CD4-positive, alpha-beta T cell treated with Interleukin-15 for 4 hours (primary cell): ENCODE measurements at places on chromosomes 4 and X.

DNA sequence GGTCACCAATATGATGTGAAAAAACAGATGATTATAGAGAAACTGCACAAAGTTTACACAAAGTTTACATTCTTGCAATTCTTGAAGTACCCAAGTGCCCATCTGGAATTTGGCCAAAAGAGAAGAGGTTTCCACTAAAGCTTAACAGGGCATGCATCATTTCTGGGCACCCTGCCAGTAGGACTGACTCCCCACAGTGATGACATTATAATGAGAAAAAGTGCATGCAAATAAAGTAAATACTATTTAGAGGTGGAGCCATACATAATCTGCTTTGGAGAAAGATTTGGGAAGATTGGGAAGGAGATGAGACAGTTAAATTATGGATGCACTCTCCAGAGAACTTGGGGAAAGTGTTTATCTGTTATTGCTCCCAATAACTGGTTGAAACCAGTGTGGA, 93.7 kb upstream of the TRPC3 start:
- DNase-seq, result no peak

GRCh38 chr4:183182873-183183725, 84.0 kb downstream of the WWC2 start:
- peak; percentile 14 for DNase-seq

GRCh38 chr4:787561-787981, 38.4 kb downstream of the CPLX1 start:
- no peak for DNase-seq

DNA sequence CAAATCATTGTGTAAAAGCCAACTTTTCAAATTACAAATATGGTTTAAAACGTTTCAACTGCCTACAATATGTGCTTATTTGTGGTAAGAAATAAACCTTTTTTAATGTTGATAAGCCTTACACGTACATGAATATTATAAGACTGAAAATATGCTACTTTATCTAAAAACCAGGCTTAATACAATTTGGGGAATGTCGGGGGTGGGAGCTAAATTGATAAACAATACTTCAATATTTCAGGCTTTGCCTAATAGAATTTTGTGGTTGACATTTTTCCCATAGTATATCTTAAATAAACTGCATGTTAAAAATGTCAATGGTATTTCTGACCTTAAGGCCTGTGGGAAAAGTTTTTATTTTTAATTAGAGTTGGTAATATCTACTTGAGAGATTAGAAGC, 69.8 kb upstream of the SLIT2 start:
- DNase-seq, result no peak

GRCh38 chrX:97494756-97495372, 611.2 kb downstream of the RPA4 start:
- DNase-seq, result no peak

- no peak for DNase-seq
These were observed 16.9 kb downstream of the RASSF6 start for GRCh38 chr4:73603271-73603710.

DNA sequence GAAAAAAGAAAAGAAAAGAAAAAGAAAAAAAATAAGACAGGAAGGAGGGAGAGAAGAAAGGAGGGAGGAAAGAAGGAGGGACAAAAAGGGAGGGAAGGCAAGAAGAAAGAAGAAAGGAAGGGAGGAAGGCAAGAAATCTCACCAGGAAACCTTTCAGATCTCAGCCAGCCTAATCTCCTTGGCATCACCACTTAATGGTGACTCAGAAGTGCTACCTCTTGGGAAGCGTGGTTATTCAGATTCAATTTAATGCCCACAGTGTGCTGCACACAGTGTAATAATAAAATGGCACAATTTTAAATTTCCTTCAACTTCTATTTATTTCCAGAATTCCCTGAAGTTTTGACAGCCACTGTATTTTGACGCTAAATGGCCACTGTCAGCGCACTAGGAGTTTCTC, 50.3 kb downstream of the DKK2 start:
- DNase-seq, result no peak

DNA sequence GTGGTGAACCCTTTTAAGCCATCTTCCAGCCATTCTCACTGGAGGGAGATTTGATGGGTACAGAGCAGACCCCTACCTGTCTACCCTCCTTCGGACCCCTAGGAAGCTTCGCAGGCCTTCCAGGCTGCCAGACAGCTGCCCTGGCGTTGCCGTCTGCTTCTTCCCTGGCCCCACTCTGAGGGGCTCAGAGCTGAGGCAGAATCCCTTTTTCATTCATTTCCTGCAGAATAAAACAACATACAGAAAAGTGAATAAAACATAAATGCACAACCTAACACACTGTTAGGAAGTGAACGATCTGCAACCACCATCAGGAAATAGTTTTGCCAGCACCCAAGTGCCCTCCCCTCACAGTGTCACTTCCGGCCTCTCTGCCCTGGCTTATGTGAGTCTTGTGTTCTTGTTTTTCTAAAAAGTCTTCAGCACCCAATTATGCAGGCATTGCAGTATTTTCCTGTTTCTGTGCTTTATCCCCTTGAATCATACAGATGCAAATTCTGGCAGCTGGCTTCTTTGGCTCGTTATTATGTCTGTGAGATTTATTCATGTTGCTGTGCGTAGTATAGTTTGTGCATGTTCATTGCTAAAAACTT, 5.6 kb upstream of the ADD1 start:
- peak; percentile 74 for DNase-seq

GRCh38 chrX:151801980-151802379, 67.4 kb downstream of the CNGA2 start:
- no peak for DNase-seq

DNA sequence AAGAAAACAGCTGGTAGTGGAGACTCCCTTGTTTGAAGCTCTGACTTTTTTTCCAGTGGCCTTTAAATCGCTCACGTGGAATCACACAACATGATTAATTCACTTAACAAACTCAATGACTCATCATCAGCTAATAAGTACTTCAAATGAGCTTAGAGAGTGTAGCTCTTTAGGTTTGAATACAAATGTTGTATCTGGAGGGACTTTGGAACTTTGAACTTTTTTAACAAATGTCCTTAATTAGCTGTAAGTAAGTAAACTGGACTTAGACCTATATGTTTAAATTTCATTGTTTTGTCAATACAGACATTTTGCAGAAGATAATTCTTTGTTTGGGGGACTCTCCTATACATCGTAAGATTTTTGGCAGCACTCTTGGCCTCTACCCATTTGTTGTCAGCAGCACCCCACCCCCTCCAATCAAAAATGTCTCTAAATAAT, 581.1 kb downstream of the SPRY1 start:
- no peak for DNase-seq

DNA sequence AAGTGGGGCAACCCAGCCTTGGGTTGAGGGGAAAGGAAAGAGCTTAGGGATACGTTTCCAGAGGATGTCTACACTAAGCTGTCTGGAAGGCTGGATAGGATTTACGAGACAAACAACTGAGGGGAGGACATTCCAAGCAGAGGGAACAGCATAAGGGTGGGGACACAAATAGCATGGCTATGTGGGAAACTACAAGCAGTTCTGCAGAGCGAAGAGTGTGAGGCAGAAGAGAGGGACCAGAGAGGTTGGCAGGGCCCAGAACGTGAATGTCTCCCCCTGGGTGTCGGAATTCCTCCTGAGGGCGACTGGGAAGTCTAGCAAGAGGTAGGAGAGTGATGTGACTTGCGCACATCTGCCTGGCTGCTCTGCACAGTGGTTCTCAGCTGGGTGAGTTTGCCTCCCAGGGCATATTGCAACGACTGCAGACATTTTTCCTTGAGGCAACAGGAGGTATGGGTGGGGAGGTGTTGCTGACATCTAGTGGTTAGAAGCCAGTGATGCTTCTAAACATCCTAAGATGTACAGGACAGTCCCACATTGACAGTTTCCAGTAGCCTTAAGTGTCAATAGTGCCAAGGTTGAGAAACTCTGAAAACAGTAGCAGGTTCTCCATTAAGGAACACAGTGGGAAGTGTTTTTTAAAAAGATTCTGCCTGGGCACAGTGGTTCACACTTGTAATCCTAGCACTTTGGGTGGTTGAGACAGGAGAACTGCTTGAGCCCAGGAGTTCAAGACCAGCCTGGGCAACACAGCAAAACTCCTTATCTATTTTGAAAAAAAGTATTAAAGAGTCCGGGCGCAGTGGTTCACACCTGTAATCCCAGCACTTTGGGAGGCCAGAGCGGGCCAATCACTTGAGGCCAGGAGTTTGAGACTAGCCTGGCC, 9.2 kb downstream of the NDUFA1 start:
- peak; percentile 43 for DNase-seq

GRCh38 chrX:20059467-20060128, 57.1 kb downstream of the MAP7D2 start:
- no peak for DNase-seq

- peak; percentile 60 for DNase-seq
These were observed 3.2 kb downstream of the SEL1L3 start for GRCh38 chr4:25859429-25860148.

DNA sequence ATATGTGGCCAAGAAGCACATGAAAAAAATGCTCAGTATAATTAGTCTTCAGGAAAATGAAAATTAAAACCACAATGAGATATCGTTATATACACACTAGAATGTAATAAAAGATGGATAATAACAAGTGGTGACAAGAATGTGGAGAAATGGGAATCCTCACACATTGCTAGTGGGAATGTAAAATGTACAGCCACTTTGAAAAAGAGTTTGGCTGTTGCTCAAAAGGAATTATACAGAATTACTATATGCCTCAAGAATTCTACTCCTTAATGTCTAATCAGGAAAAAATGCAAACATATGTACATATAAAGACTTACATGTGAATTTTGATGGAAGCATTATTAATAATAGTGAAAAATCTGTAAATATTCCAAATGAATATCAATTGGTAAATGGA, 102.2 kb downstream of the SPCS3 start:
- DNase-seq, result no peak

DNA sequence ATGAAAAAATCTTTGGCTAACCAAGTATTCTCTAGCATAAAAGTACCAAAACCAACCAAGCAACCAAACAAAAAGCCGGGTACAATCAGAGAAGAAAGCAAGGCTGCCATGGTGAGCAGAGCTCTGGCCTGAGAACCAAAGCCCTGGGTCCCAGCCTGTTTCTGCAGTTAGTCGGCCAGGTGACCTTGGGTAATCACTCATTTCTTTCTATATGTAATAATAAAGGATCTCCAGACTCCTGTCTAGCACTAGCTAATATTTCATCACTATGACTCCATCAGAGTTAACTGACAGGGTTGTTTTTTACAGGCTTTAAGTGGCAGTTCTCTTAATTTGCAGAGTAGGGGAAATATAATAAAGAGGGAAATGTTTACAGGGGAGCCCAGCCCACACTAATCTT, 34.0 kb upstream of the RASGEF1B start:
- no peak for DNase-seq

GRCh38 chr4:185343726-185344581, 51.8 kb downstream of the LRP2BP start:
- no peak for DNase-seq

DNA sequence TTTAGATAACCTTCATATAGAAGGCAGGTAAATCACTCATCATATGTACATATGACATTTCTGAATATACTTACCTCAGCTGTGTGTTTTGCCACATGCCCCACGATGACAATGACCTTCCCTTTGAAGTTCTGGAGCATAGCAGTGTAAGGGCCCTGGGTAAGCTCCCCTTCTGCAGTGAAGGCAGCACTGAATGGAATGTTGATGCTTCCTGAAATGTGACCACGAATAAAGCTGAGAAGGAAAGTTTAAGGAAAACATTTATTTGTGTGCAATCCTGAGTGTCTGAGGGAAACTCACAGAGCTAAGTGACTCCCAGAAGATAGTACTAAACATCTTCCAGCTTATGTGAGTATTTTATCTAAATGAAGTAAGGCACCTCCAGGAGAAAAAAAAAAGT, 200.1 kb downstream of the NPNT start:
- DNase-seq, result no peak

DNA sequence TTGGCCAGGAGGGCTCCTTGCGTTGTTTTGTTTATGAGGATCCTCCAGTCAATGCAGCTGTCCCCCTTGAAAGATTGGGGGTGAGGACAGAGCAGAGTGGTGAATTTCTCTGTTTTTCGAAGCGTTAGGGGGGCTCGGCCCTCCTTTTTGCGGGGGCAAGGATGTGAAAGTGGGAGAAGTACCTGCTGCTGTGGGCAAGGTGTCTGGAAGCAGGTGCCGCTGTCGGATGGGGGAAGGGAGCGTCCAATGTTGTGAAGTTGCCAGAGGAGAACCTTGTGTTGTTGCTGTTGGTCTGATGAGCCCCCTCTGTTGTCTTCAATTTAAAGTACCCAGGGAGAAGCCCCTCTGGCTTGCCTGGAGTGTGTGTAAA, 613 bp downstream of the GLRB start:
- DNase-seq, result no peak

DNA sequence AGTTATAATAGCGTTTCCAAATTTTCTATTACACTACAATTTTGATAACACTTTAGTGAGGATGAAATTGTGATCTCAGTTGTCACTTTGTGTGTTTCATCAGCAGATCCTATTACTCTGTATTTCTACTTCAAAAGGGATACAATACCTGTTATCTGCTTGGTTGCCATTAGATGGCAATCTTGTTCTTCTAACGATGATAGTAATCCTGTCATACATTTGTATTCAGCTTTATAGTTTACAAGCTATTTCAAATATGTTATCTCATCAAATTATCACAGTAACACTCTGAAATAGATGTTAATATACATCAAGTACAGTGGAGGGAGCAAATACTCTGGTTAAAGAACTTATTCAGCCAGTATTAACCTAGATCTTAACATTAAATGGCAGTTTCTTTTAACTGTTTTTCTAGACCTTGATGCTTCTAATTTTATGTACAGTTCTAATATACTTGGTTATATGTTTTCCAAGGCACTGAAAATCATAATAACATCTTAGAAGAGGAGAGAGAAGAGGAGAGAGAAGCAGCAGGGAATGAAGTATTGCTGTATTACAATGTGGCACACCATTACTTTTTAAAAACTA, 292.0 kb downstream of the CCSER1 start:
- DNase-seq, result no peak

DNA sequence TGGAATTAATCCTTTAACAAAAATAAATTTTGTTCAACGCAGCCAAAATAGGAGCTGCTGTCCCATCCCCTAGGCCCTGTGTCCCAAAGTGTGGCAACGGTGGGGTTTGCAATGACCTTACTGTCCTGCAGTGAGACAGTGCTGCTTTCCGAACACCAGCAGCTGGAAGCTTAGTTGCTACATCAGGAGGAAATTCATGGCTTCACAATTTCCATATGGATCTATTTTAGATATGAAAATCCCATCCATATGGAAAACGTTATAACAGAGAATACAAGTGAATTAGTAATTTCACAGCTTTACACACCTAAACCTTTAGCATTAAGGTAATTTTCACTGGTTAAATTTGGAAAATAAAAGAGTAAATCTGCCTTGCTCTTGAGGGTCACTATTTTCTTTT, 396.3 kb upstream of the TENM3 start:
- DNase-seq, result no peak

GRCh38 chr4:184514121-184514988, 40.0 kb upstream of the IRF2 start:
- peak; percentile 25 for DNase-seq

- no peak for DNase-seq
These were observed 98.8 kb downstream of the ELOVL6 start for GRCh38 chr4:110099638-110100037.

- no peak for DNase-seq
These were observed 9.5 kb downstream of the GAB1 start for GRCh38 chr4:143346206-143346605.
